ENCODE measurements at places on chromosomes 4 and X. TPM values are rescaled to one million over a fixed set of nuclear protein-coding genes. Genes with fewer than 3 reads are reported as not detected.

DNA sequence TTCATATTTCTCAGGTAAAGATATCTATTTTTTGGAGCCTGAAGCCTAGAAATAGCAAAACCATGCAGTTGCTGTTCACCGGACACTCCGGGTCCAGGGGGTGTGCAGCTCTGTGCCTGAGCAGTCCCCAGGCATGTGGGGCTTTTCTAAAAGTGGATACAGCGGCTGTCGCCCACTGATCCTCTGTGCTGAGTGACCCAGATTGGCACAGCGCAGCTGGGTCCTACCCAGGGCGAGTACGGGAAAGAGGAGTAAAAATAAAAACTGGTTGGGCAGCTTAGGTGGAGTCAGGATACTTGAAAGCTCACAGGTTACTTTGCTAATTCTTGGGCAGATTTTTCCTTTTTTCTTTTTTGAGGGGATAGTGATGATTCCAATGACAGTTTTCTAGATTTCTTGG, 118.8 kb downstream of the UCHL1 start:
- DNase-seq, result no peak

GRCh38 chrX:38165023-38165422, 55.6 kb downstream of the SRPX start:
- DNase-seq, result no peak

The ADAM29 gene
- polyA plus RNA-seq, result not detected

DNA sequence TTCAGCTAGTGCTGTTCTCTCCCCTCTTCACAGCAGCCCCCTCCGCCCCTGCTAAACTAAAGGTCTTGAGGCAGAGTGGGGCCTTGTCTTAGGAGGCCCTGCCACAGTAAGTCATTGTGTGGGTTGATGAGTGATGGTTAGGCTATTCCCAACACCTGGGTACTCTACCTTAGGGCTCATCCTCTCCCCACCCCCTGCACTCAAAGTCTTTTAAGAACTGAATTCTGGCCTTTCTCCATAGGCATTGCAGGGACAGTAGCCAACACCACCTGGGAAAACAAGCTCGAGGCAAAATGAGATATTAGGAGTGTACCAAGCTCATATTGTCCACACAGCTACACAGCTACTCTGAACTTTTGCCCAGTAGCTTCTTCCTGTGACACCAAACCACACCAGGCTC, 42.5 kb downstream of the RAB40AL start:
- no peak for DNase-seq

The SNX25 gene
- polyA plus RNA-seq, result 8.9 TPM

DNA sequence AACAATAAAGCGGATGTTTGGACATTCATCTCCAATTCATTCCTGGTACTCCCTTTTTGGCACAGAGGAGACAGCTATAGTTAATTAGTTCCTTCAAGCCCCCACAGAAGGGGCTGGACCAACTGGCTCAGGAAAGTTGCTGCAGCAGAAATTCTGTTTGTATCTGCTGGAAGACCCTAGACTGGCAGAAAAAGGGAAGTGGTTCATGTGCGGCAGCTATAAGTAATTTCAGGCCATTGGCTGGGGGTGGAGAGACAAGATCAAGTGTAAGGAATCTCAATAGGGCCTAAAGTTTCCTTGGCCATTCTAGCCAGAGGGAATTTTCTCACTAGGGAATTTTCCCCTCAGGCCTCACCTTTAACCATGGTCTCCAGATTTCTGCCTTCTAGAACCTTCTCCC, 89.9 kb upstream of the DHX15 start:
- DNase-seq, result no peak

GRCh38 chrX:40122487-40122886, 24.7 kb upstream of the BCOR start:
- DNase-seq, result no peak

The OCIAD2 gene
- polyA plus RNA-seq, result 277 TPM

The CC2D2A gene
- polyA plus RNA-seq, result 51.2 TPM

The CT45A3 gene
- polyA plus RNA-seq, result not detected

- DNase-seq, result no peak
These were observed 1033.1 kb downstream of the RAPGEF2 start for GRCh38 chr4:160136021-160136420.

GRCh38 chr4:185165605-185166063, 22.6 kb downstream of the SLC25A4 start:
- DNase-seq, result no peak
